ENCODE measurements at places on chromosomes 3 and 15. TPM values are rescaled to one million over a fixed set of nuclear protein-coding genes. Genes with fewer than 3 reads are reported as not detected.
A peak's percentile ranks its signal among the peaks of the same experiment; 100 is the strongest.

GRCh38 chr3:125062904-125063618 is 7.3 kb upstream of the HEG1 start:
- no peak for DNase-seq

- no peak for DNase-seq
Measured at GRCh38 chr3:129777806-129778205, 115.7 kb downstream of the TMCC1 start.

- no peak for DNase-seq
Measured at GRCh38 chr3:176737480-176738110, 459.7 kb downstream of the TBL1XR1 start.

GRCh38 chr3:49173792-49174170 is 2.4 kb downstream of the KLHDC8B start:
- DNase-seq = no peak

DNA sequence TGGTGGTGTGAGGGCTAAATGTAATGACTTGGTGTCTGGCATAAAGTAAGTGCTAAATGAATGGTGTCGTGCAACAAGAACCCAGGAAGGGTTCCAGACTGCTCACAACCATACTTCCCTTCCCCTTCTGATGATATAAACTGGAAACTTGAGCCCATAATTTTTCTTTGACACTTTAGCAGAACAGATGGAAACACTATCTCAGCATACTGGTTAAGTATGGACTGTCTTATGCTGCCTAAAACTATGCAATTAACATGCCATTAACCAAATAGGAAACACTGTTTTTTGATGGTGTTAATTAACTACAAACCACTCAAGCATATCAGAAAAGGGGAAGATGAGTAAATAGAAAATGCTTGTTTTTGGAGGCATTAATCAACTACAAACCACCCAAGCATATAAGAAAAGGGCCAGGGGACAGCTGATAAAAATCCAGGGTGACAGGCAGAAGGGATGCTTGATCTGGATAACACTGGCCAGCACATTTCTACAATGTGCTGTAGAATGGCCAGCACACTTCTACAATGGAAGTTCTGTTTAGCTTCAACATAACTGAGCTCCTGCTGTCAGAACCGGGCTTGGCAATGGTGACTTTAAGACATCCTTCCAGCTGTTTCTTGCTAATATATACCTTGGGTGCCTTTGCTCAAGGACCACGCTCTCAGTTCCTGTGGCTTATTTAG is 85.5 kb upstream of the FAM3D start:
- no peak for DNase-seq

GRCh38 chr3:179260949-179261765 is 10.2 kb upstream of the KCNMB3 start:
- no peak for DNase-seq

GRCh38 chr3:114847564-114847963 is 299.5 kb downstream of the ZBTB20 start:
- no peak for DNase-seq

GRCh38 chr3:28556195-28556594 is 207.6 kb upstream of the AZI2 start:
- DNase-seq = no peak

GRCh38 chr15:36691579-36692357 is 112.3 kb downstream of the CDIN1 start:
- no peak for DNase-seq

DNA sequence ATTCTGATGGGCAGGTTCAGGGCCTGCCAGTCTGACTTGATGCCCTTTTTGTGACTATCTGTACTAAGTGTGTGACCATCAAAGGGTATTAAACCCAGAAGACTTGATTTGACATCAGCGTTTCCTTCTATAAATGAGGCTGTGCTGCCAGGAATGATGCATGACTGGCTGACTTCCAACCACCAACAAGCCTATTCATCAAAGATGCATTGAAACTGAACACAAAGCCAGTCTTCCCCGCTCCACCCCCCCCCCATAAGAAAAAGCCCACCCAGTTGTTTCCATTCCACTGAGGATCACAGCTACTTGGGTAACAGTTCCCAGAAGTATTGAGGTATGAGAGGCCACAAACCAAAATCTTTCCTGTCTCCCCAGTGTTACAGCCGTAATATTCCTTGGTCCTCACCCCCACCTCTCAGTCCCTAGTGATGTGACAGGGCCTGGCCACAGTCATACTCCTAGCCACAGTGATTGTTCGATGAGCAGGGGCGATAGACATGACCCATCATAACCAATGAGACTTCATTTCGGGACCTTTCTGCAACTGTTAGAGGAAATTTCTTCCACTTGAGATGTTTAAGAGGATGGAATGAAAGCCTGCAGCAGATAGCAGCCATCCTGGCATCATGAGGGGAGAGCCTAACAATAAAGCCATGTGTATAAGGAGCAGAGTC is 22.6 kb downstream of the SH3BP5 start:
- DNase-seq = no peak

DNA sequence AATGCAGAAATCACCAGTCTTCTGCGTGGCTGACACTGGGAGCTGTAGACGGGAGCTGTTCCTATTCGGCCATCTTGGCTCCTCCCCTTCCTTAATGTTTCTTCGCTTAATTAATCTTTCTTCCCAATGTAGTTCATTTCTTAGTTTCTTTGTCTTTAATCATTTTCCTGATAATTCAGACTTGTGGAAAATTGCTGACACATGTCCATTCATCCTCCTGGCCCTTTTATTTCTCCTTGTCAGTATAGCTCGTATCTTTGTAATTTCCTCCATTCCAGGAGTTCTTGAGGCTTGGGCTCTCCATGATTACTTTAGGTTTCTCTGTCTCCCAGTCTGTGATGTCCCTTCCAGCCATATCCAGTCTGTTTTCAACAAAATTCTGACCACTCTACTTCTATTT is 98.7 kb downstream of the UBE2E2 start:
- no peak for DNase-seq

DNA sequence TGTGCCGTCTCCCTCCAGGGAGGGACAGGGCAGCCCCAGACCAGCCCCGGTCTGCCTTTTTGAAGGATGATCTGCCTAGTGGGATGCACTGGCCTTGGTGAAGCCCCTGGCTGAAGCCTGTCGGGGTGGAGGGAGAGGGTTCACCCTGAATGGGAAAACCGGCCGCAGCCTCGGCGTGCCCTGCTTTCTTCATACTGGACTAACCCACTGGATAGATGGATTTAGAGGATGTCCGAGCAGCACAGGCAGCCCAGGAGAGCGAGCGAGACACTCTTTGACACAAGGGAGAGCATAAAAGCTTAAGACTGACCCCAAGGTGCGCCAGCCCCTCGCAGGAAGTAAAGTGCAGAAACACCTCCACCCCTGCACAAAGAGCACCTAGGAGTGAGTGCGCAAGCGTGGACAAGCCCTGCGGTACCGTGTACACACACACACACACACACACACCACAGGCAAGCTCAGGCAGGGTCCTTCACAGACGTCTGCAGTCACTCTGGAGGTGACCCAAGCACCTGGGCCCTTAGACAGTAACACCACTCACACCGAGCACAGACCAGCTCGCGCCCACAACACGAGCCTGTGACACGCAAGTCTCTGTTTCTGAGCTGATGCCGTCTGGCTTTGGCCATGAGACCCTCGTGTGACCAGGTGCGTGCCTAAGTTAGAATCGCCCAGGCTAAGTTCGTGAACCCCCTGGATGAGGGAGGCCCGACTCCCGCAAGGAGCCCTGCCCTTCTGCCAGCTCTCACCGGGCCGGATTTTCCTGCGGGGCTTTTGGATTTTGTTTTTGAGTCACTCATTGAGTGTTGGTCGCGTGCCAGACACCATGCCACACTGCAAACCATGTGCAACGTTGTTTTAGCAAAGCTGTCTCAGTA is 11.3 kb downstream of the SEMA4B start:
- DNase-seq = no peak

DNA sequence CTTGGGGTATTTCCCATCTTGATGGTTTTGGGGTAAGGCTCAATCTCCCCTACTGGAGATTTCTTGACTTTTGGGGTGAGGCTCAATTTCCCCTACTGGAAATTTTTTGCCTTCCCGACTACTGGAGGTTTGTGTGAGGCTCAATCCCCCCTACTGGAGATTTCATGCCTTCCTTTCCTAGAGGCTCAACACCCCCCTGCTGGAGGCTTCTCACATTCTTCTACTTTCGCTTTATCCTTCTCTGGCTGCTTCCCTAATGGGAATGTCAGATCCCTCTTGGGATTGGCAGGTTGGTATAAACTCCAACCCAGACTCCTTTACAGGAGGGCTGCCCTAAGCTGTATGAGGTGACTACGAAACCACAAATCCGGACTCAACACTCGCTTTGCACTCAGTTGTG is 49.2 kb downstream of the KATNBL1 start:
- DNase-seq = no peak

- DNase-seq = peak; percentile 67
Measured at GRCh38 chr3:112086076-112086854, at the start of gene C3orf52. Gene C3orf52, plus strand, starts transcription at chr3:112086389. Its CDS starts 19 bp downstream, at chr3:112086408.

DNA sequence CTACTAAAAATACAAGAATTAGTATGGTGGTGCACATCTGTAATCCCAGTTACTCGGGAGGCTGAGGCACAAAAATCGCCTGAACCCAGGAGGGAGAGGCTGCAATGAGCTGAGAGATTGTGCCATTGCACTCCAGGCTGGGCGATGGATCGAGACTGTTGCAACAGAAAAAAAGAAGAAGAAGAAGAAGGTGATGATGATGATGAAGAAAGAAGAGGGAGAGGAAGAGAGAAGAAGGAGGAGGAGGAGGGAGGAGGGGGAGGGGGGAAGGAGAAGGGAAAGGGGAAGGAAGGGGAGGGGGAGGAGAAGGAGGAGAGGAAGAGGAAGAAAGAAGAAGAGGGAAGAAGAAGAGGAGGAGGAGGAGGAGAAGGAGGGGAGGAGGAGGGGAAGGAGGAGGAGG is 33.2 kb upstream of the ZNF710 start:
- no peak for DNase-seq

DNA sequence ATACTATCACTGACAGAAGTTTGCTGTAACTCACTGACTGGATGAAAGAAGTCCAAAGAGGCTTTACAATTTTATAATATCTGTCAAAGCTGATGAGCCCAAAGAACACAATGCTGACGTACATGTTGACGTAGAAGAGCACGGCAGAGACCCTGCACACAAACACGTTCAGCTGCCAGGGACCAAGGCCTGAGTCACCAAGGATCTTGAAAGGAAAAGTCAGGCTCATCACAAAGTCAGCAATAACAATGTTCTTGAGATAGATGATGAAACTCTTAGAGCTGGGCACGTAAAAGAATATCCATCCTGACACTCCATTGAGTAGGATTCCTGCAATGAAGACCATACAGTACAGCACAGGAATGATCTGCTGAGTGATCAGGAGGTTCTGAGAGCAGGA is 10.9 kb upstream of the GPR171 start:
- DNase-seq = no peak

The MYLK gene
- 3.8 TPM for total RNA-seq

The HCLS1 gene
- 1.6 TPM for total RNA-seq

The PTPRG gene
- total RNA-seq = 32.1 TPM

The PIF1 gene
- 34.9 TPM for total RNA-seq

The SOX14 gene
- not detected for total RNA-seq

The GALNT15 gene
- total RNA-seq = 0.05 TPM

The REC114 gene
- not detected for total RNA-seq

The CSPG4 gene
- total RNA-seq = 18.1 TPM

The LCTL gene
- total RNA-seq = not detected

The ZPLD1 gene
- total RNA-seq = not detected

The MESD gene
- 22.5 TPM for total RNA-seq

The CMTM7 gene
- 62.6 TPM for total RNA-seq

The SCAMP5 gene
- 6.2 TPM for total RNA-seq
